ENCODE measurements at places on chromosomes 12 and 14.

GRCh38 chr12:67957383-67957782 is 31.9 kb upstream of the IFNG-AS1 start:
- no peaks in the 10 kb centered on the region for H3K4me1 ChIP-seq
- peaks cover 6% of the 10 kb centered on the region for H3K27me3 ChIP-seq
- H3K27ac ChIP-seq: no peak overlapping the region
- no peak for DNase-seq
- no peak overlapping the region for H3K4me3 ChIP-seq
- H3K36me3 ChIP-seq: no peaks in the 10 kb centered on the region

DNA sequence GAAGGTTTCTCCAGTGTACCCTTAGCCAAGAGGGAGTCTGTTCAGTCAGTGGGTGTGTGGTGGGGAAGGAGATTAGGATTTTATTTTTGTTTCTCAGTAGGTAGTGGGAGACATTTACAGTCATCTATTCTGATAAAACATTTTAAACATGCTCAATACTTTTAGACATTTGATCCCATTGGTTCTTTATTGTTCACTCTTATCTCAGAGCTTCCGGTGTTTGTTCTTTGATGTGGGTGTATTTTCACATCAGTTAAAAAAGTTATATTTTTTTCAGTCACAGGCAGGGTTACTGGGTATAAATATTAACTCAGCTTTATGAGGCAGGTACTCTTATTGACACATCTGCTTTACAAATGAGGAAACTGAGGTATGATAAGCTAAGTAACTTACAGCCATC is 43.3 kb upstream of the LRRK2 start:
- H3K4me1 ChIP-seq: no peaks in the 10 kb centered on the region
- no peaks in the 10 kb centered on the region for H3K36me3 ChIP-seq
- no peak overlapping the region for H3K27ac ChIP-seq
- no peak for DNase-seq

- H3K27ac ChIP-seq: no peak overlapping the region
- no peaks in the 10 kb centered on the region for H3K36me3 ChIP-seq
- H3K4me3 ChIP-seq: no peak overlapping the region
- H3K27me3 ChIP-seq: peaks cover 19% of the 10 kb centered on the region
- DNase-seq: no peak
These were observed 20.5 kb upstream of the SRRM4 start for GRCh38 chr12:118960865-118961264.

GRCh38 chr12:76268267-76268666 is 79.9 kb downstream of the BBS10 start:
- H3K4me1 ChIP-seq: no peaks in the 10 kb centered on the region
- DNase-seq: no peak
- no peaks in the 10 kb centered on the region for H3K36me3 ChIP-seq

DNA sequence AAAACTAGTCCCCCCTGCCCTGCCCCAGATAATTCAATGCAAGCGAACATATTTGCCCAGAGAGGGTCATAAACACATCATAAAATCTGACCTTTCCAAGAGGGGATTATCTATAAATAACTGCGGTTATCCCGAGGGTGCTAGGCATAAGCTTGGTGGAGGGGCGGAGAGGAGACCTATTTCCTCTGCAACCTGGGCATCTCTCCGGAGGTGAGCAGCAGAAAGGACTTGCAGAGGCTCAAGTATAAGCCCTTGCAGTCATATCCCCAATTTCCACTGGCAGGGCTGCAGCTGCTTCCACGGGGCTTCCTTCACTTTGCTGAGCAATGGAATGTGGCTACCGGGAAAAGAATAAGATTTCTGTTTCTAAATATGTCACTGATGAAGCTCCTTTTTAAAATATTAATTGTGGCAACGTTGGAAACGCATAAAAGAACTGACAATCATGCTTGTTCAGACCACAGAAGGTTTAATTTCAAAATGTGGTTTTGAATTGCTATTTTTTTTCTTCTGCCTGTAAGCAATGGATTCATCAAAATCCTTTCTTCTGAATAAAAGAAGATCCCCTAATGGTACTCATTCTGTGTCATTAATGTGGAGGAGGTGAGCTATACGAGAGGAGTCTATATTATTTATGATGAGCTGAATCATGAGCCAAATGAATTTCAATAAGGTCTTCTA is 268.9 kb upstream of the ATP2B1 start:
- no peak overlapping the region for H3K4me3 ChIP-seq
- no peak overlapping the region for H3K27ac ChIP-seq
- peaks cover 29% of the 10 kb centered on the region for H3K4me1 ChIP-seq
- no peak for DNase-seq
